ENCODE measurements at places on chromosomes 16 and 17.

- DNase-seq: no peak
- no peak overlapping the region for H3K27ac ChIP-seq
- no peaks in the 10 kb centered on the region for H3K36me3 ChIP-seq
- H3K4me1 ChIP-seq: peaks cover 17% of the 10 kb centered on the region
- no peaks in the 10 kb centered on the region for H3K27me3 ChIP-seq
- no peak overlapping the region for H3K4me3 ChIP-seq
These were observed 64.7 kb downstream of the ADCY9 start for GRCh38 chr16:4051591-4051990.

GRCh38 chr17:4256952-4257351 lies 6.8 kb downstream of the ANKFY1 start:
- H3K36me3 ChIP-seq: no peaks in the 10 kb centered on the region
- H3K4me3 ChIP-seq: no peak overlapping the region
- H3K27me3 ChIP-seq: no peaks in the 10 kb centered on the region

GRCh38 chr17:4488989-4489595 lies 9.6 kb upstream of the SPNS2 start:
- H3K4me1 ChIP-seq: no peaks in the 10 kb centered on the region
- no peak overlapping the region for H3K4me3 ChIP-seq
- H3K27me3 ChIP-seq: no peaks in the 10 kb centered on the region
- H3K36me3 ChIP-seq: no peaks in the 10 kb centered on the region
- no peak for DNase-seq

DNA sequence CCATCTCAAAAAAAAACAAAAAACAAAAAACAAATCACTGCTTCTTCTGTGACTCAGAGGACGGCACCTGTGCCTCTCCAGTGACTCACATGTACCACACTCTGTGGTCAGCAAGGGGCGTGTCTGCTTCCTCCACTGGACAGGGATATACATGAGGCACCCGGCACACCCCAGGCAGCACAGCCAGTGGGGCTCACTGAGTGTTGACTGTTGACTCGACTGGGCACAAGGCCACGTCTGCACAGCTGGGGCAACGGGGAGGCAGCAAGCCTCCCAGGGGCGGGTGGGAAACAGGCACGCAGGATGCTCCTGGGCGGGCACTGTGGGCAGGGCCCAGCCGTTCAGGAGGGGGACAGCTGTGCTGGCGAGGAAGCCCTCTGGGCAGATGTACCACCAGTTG lies 64.1 kb downstream of the TIMM22 start:
- H3K4me3 ChIP-seq: no peak overlapping the region
- DNase-seq: peak; percentile 93
- peaks cover 6% of the 10 kb centered on the region for H3K4me1 ChIP-seq
- peak overlapping the region; percentile 33 for H3K27ac ChIP-seq

- no peaks in the 10 kb centered on the region for H3K27me3 ChIP-seq
- H3K36me3 ChIP-seq: no peaks in the 10 kb centered on the region
- peak overlapping the region; percentile 86 for H3K27ac ChIP-seq
- no peak overlapping the region for H3K4me3 ChIP-seq
- DNase-seq: peak; percentile 97
These were observed 58.8 kb downstream of the SMG6 start for GRCh38 chr17:2244545-2245525.

- no peaks in the 10 kb centered on the region for H3K36me3 ChIP-seq
- no peaks in the 10 kb centered on the region for H3K4me1 ChIP-seq
- no peaks in the 10 kb centered on the region for H3K27me3 ChIP-seq
- DNase-seq: no peak
These were observed 17.4 kb upstream of the RASD1 start for GRCh38 chr17:17513626-17514025.

DNA sequence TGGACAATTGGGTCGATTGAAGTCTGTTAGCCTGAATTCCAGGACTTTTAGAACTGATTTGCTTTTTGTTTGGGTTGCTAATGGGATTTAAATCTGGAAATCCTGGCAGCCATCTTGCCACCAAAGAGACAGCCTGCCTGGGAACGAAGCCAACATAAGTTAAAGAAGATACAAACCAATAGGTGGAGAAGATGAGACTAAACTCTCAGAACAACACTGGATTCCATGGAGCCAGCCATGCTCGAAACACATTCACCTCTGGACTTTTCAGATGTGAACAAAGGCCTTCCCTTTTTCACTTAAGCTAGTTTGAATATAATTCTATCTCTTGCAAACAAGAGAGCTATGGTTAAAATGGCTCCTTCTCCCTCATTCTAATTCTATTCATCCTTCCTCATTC lies 135.9 kb downstream of the TOX3 start:
- no peaks in the 10 kb centered on the region for H3K36me3 ChIP-seq
- H3K27ac ChIP-seq: no peak overlapping the region
- H3K4me1 ChIP-seq: no peaks in the 10 kb centered on the region
- H3K27me3 ChIP-seq: no peaks in the 10 kb centered on the region

DNA sequence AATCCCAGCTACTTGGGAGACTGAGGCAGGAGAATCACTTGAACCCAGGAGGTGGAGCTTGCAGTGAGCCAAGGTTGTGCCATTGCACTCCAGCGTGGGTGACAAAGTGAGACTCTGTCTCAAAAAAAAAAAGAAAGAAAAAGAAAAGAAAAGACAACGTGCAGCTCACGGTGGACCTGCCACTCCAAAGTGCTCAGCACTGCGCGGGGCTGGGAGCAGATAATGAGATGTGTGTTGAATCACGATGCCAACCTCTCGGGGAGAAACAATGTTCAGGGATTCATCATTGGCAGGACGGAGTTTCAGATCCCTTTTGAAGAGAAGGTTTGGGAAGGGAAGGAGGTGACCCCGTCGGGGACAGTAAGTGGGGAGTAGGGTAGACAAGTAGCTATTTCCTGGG lies 19.2 kb downstream of the WFDC1 start:
- H3K36me3 ChIP-seq: no peaks in the 10 kb centered on the region
- no peaks in the 10 kb centered on the region for H3K4me1 ChIP-seq
- no peak for DNase-seq
- peaks cover 16% of the 10 kb centered on the region for H3K27me3 ChIP-seq
- no peak overlapping the region for H3K4me3 ChIP-seq

DNA sequence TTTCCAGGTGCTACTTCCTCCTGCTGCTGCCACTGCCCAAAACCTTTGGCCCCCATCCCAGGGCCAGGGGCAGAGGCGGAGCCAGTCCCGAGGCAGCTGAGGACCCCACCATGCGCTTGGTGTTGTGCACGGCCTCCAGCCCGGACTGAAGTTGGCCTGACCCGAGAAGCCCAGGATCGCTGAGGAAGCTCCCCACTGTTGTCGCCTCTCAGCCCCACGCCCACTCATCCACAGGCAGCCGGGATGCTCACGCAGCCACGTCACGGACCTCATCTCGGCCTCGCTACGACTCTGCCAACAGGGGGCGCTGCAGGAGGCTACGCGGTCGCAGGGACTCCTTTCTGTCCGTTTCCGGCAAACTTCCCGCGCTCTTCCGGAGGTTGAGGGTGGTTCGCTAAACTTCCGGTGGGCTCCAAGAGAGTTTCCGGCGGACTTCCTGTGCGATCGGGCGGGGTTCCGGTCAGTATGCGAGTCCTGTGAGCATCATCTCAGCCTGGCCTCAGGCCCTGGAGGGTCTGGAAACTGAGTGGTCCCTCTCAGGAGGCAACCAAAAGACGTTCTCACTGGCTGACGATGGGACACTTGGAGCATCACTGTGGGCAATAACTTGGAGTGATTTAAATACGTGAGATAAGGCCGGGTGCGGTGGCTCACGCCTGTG lies 12.4 kb downstream of the ZG16B start:
- no peak overlapping the region for H3K4me3 ChIP-seq
- H3K27ac ChIP-seq: no peak overlapping the region
- peaks cover 12% of the 10 kb centered on the region for H3K4me1 ChIP-seq
- DNase-seq: no peak
- no peaks in the 10 kb centered on the region for H3K36me3 ChIP-seq

DNA sequence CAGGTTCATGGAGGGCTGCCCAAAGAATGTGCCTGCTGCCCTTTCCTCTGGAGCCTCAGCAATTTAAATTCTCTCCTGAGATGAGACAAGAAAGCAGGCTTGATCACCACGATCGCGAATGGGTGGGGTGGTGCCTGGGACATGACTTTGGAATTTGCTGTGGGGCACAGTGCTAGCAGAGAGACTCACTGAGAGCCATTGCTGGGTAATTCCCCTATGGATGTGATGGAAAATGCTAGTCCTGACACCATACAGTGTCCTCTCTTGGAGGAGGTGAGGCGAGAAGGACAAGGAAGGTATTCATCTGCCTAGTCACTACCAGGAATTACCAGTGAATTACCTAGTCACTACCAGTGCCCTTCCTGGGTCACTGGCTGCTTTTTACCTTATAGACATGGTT lies 15.5 kb downstream of the FAM20A start:
- no peak for DNase-seq
- H3K4me1 ChIP-seq: no peaks in the 10 kb centered on the region
- H3K36me3 ChIP-seq: no peaks in the 10 kb centered on the region
- H3K27me3 ChIP-seq: no peaks in the 10 kb centered on the region
- no peak overlapping the region for H3K4me3 ChIP-seq

DNA sequence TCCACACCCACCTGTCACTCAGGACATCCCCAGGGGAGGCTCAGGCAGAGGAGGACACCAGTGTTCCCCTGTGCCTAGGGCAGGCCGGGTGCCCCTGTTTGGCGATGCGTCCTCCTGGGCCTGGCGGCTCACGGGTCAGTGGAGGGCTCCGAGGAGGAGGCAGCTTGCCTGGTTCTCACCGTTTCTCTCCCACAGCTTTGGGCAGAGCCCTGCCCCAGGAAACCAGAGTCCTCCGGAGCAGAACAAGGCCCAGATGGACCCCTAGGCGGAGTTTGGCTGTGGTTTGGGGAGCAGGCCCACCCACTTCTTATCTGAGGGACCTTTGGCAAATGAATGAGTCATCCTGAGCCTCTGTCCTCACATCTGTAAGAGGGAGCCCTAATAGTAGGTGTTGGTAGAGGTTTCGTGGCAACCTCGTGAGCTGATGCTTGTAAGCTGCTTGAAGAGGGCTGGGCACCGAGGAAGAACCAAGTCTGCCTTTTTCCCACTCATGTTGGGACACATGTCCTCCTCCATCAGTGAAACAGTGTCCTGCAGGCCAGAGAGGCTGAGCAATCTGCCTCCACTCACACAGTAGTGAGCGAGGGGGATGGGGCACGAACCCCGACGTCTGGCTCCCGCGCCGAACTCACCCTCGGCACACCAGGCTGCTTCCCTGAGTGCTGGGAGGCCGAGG lies 247.0 kb upstream of the CIBAR2 start:
- H3K27me3 ChIP-seq: no peaks in the 10 kb centered on the region
- H3K4me3 ChIP-seq: no peak overlapping the region
- peaks cover under 1% of the 10 kb centered on the region for H3K4me1 ChIP-seq
- no peaks in the 10 kb centered on the region for H3K36me3 ChIP-seq

GRCh38 chr16:29111421-29111820 lies 126.6 kb downstream of the LAT start:
- no peak for DNase-seq
- no peak overlapping the region for H3K27ac ChIP-seq
- no peaks in the 10 kb centered on the region for H3K36me3 ChIP-seq
- H3K27me3 ChIP-seq: no peaks in the 10 kb centered on the region
- no peak overlapping the region for H3K4me3 ChIP-seq
- no peaks in the 10 kb centered on the region for H3K4me1 ChIP-seq

DNA sequence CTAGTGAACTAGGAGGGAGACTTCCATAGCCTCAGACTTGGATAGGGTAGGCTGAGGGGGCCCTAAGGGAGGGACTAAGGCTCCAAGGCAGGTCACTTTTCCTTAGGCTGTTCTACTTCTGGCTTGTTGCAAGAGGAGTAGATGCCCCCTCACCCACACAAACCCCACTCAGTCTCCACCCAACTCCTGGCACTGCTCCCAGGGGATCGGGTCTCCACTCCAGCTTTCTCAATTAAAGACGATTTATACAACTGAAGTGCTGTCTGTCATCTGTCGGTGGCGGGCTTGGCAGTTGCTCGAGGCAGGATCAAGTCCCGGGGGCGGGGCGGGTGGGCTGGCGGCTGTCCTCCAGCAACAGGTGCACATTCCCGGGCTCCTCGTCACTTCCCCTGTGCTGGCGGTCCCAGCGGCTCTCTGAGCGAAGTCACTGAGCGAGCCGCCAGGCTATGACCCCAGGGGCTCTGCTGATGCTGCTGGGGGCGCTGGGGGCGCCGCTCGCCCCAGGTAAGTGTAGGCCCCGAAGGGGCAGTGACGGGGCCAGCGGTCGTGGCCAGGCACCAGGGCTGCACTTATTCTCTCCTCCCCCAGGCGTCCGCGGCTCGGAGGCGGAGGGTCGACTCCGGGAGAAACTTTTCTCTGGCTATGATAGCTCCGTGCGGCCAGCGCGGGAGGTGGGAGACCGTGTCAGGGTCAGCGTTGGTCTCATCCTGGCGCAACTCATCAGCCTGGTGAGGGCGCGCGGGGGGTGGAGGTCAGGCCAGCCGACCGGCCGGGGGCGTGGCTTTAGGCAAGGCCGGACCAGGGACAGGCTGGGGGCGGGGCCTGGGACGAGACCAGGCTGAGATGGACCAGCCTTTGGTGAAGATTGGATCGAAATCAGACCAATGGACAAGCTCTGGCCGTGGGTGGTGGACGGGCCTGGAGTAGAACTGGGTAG lies at the start of gene CHRNB1:
TSS of gene CHRNB1 (plus strand) at position 380 of the 937 bp plus-strand sequence. CDS start at position 447, 67 bp downstream.
- peak within 1 kb of the TSS; percentile 34 for H3K4me3 ChIP-seq
- H3K27me3 ChIP-seq: peaks cover 22% of the 10 kb centered on the region
- DNase-seq: peak; percentile 35
- H3K27ac ChIP-seq: no peak within 1 kb of the TSS
- no peaks in the 10 kb centered on the region for H3K36me3 ChIP-seq

DNA sequence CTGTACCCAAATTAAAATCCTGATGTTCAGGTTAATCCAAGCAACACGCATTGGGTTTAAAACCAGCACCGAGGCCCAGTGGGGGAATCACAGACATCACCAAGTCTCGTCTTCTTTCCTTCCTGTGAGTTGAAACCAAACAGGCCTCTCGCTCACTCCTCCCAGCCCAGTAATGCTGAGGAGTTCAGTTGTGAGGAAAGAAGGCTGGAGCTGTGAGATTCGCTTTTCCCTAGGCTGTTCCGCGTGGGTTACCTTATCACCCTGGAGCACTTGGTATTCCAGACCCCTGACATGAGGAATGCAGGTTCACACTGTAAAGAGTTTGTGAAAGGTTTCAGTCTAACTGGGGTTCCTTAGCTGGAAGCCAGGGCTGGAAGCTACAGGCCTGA lies 20.8 kb downstream of the CIBAR2 start:
- DNase-seq: no peak
- no peaks in the 10 kb centered on the region for H3K36me3 ChIP-seq

GRCh38 chr16:57054338-57054737 lies 38.0 kb upstream of the CPNE2 start:
- H3K36me3 ChIP-seq: no peaks in the 10 kb centered on the region
- H3K4me1 ChIP-seq: no peaks in the 10 kb centered on the region
- no peak overlapping the region for H3K27ac ChIP-seq
- H3K4me3 ChIP-seq: no peak overlapping the region
